ENCODE measurements at places on chromosomes 5 and 9. TPM values are rescaled to one million over a fixed set of nuclear protein-coding genes. Genes with fewer than 3 reads are reported as not detected.
A peak's percentile ranks its signal among the peaks of the same experiment; 100 is the strongest.

KIAA1191 gene
- polyA plus RNA-seq, result 171 TPM

NOXA1 gene
- 0.20 TPM for polyA plus RNA-seq

- DNase-seq, result no peak
Observed at GRCh38 chr9:24413651-24414050, 132.0 kb downstream of the IZUMO3 start.

GRCh38 chr9:28051559-28052503 lies 478.6 kb upstream of the C9orf72 start:
- peak; percentile 44 for DNase-seq

DNA sequence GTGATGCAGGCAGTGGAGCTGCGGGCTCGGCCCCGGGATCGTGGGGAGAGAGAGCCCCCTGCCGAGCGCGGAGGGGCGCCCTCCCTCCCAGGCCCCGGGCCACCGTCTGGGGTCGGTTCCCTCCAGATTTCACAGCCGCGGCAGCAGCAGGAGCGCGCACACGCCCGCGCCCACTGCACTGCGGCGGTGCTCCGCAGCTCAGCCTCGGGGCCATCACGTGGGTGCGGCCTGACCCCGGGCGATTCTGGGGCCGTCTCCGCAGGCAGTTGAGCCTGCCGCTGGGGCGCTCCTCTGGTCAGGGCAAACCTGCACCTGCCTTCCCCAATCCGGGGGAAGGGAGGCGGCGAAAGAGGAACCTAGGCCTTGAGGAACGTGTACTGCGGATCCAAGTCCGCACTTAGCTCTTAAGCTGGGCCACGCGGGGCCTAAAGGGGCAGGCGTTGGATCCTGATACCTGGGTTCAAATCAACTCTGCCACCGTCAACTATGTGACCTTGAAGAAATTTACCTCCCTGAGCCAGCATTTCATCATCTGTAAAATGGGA lies 9.4 kb upstream of the DELE1 start:
- DNase-seq, result no peak

DNA sequence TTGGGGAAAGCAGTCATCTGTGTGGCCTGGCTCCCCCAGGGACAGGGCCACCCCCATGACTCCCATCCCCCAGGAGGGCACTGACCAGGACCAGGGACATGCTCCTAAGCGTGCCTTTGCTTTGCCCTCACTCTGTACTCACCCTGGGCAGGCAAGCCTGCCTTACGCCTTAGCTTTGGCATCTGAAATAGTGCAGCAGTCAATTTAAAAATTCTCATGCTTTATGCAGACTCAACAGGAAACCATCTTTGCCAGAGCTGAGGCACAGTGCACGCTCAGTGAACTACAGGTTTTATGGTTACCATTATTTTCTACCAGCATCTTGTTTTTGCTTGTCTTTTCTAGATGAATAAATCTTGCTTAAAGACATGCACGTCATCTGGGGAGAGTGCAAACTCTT lies 323.5 kb downstream of the IRX2 start:
- DNase-seq, result no peak

- DNase-seq, result no peak
Observed at GRCh38 chr9:33403941-33404787, 1.8 kb upstream of the AQP7 start.

- DNase-seq, result no peak
Observed at GRCh38 chr9:71303351-71303750, 181.9 kb upstream of the TRPM3 start.

- DNase-seq, result no peak
Observed at GRCh38 chr9:133552236-133552635, 17.7 kb downstream of the ADAMTSL2 start.

- no peak for DNase-seq
Observed at GRCh38 chr5:42974536-42974935, 65.6 kb downstream of the ANXA2R start.

DNA sequence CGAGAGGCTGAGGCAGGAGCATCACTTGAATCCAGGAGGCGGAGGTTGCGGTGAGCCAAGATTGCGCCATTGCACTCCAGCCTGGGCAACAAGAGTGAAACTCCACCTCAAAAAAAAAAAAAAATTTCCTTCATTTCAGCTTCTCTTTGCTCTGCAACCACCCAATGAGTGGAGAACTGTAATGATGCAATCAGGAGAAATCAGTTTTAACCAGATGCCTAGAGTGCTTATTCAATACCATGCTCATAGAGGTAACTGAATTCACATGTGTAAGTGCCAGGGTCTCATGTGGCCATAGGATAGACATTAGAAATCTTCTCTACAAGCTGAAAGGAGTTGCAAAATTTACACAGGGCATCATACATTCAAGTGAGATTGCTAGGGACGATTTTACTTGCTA lies 70.6 kb downstream of the HMHB1 start:
- no peak for DNase-seq

GRCh38 chr5:102670224-102670836 lies 84.8 kb upstream of the PAM start:
- no peak for DNase-seq

DNA sequence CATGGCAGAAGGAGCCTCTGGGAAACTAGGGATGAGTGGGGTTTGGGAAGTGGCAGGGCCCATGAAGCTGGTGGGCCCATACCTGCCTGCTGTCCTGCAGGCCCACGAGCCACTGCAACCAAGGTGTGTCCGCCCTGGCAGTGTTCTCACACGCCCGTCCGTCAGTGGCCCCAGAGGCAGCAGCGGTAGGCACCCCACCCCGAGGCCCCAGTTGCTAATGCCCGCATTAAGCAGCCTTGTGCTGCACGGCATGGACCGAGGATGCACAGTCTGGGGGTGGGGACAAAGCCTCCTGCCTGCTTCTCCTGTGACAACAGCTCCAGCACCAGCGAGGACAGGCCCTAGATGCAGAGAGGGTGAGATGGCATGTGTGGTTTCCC lies 41.3 kb downstream of the HK3 start:
- no peak for DNase-seq

STPG3 gene
- polyA plus RNA-seq, result not detected

FGFR4 gene
- 0.12 TPM for polyA plus RNA-seq

NSD1 gene
- 15.8 TPM for polyA plus RNA-seq

- no peak for DNase-seq
Observed at GRCh38 chr5:39417979-39418378, 6.8 kb downstream of the DAB2 start.

- no peak for DNase-seq
Observed at GRCh38 chr5:145937432-145938250, 1.3 kb downstream of the SH3RF2 start.

- DNase-seq, result peak; percentile 29
Observed at GRCh38 chr9:87910821-87911220, 6.9 kb upstream of the SPATA31C1 start.

- peak; percentile 69 for DNase-seq
Observed at GRCh38 chr9:37976714-37977477, 73.0 kb upstream of the SLC25A51 start.

ANKRD20A1 gene
- 0.17 TPM for polyA plus RNA-seq

DNA sequence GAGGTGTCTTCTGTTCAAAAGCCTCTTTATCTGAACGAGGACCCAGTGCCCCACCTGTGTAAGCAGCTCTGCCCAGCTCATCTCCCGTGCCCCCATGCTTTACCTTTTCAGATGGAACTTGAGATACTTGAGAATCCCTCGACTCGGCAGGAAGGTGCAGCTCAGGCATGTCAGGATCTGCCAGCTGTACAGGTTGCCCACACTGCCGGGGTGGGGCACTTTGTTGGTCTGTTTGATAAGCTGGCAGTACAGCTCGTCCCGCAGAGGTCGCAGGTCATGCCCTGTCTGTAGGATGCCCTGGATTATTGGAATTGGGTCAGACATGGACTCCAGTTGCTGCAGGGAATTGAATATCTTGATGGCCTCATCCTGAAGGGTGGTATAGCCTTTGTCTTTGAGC lies 58.0 kb upstream of the RETREG1 start:
- no peak for DNase-seq

GRCh38 chr5:101678481-101679193 lies 617.4 kb downstream of the SLCO4C1 start:
- DNase-seq, result no peak

PSAT1 gene
- 307 TPM for polyA plus RNA-seq

DNA sequence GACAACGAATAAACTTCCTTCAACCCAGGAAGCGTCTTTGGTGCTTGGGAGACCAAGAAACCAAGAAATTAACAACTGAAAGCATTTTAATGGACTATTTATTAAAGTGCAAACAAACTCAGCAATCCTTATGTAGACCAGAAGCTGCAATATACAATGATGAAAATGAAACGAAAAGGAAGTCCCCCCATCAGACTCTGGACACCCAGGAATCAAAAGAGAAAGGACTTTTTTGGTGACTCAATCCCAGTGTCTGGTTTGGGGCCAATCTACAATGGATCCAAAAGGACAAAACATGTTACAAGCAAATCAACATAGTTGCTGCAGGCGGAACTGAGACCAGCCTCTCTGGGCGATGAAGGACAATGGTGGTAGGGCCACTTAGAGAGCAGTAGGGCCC lies 39.5 kb downstream of the C9orf152 start:
- DNase-seq, result no peak

DNA sequence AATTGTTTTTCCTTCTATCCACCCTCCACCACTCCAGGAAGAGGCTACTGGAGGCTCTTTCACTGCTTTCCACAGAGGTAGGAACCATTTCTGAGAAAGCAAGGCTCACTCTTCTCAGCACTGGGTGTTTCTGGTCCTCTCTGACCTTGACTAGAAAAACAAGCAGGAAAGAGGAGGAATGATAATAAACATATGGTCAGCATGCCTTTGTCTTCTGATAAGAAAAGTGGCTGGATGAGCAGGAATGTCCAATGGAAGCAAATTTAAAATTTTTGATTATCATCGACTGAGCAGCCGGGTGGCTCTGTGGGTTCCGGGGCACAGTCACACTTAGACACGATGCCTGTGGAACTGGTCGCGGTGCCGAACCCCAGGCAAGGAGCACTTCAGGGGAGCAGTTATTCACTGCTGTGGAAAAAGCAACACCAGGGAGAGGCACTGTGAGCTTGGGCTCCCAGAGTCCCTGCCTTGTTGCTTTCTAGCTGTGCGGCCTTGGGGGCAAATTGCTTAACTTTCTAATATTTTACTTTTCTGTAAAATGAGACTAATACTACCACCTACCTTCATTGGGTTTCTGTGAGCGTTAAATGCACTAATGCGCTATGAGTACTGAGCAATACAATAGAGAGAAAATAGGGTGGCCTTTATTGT lies 157.0 kb upstream of the LHFPL2 start:
- no peak for DNase-seq

- no peak for DNase-seq
Observed at GRCh38 chr9:107895501-107896001, 406.0 kb upstream of the KLF4 start.

CDC20B gene
- not detected for polyA plus RNA-seq

SNX18 gene
- polyA plus RNA-seq, result 33.3 TPM

C5orf34 gene
- 4.7 TPM for polyA plus RNA-seq

- no peak for DNase-seq
Observed at GRCh38 chr5:175478008-175478383, 364 bp upstream of the SFXN1 start.

WDR38 gene
- polyA plus RNA-seq, result not detected

CDH6 gene
- 2.9 TPM for polyA plus RNA-seq

- DNase-seq, result no peak
Observed at GRCh38 chr9:120663950-120664349, 50.3 kb downstream of the MEGF9 start.

LURAP1L gene
- 15.5 TPM for polyA plus RNA-seq

DNA sequence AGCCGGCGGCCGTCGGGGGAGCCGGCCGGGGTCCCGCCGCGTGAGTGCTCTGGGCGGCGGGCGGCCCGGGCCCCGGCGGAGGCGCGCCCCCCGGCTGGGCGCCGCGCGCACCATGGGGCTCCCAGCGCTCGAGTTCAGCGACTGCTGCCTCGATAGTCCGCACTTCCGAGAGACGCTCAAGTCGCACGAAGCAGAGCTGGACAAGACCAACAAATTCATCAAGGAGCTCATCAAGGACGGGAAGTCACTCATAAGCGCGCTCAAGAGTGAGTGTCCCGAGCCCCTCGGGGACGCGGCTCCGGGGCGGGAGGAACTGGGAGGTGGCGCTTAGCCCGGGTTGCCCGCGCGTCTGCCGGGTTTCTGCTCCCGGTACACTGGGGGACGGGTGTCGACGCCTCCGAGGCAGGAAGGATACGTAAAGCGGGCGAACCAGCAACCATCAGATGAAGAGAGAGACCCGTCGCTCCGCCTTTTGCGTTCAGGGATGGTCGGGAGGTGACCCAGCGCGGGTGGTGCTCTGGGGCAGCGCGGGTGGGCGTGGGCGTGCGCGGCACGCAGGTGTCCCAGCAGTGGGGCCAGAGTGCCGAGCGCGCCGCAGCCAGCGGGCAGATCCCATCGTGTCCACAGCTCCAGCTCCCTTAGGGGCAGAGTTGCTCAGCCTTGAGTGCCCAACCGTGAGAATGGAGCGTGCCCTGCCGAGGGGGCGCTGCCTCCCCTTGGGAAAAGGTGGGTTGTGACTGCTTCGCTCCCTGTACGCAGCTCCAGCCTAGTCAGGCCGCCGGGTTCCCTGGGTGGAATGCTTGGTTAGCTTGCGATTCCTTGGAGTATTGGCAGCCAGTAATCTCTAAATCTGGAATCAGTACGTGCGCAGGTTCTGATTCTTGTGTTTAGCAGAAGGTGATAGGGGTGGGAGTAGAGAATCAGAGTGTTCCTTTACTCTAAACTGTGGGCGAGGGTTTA lies 753 bp downstream of the ARHGAP26 start:
- no peak for DNase-seq

- DNase-seq, result no peak
Observed at GRCh38 chr5:10457682-10458574, 16.2 kb downstream of the ROPN1L start.

- DNase-seq, result no peak
Observed at GRCh38 chr9:96177005-96177718, 124.8 kb downstream of the HSD17B3 start.

DNA sequence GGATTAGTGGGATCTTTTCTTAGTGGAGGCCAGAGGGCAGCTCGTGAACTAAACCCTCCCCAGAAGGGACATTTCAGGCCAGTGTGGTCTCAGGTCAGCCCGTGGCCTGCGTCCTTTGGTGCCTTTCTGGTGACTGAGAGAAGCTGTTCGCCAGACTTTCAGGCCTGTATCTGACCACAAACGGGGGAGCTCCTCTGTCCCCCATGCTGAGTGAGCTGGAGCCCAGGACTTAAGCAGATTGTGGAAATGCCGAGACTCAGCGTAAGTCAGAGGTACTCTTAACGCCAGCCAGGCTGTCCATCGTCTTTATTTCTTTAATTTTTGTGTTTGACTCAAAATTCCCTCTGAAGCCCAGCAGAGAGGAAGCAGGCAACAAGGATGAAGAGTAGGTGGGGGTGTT lies 54.8 kb upstream of the NCS1 start:
- no peak for DNase-seq
